ENCODE measurements at places on chromosomes 1 and 21.

- no peak for DNase-seq
These were observed 88.6 kb downstream of the RIPK4 start for GRCh38 chr21:41678016-41678923.

DNA sequence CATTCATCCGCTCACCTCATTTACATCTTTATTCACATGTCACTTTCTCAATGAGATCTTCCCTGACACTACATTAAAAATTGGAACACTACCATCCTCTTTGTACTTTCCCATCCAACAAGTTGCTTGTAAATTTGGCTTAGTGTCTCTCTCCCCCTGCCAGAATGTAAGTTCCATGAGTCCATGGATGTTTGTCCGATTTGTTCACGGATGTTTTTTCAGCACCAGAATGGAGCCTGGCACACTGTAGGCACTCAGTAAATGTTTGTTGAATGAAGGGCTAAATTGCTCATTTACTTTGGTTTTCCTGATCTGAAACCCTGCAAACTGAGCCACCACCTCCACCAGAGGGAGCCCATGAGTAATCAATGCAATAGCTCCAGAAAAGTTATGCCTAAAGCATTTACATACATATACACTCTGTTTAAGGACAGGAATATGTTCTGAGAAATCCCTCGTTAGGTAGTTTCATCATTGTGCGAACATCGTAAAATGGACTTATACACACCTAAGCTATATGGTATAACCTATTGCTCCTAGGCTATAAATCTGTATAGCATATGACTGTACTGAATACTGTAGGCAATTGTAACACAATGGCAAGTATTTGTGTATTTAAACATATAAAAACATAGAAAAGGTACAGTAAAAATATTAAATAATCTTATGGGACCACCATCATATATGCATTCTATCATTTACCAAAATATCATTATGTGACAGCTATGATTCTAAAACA, 2.8 kb upstream of the EYA3 start:
- DNase-seq: peak; percentile 63

GRCh38 chr1:234069760-234070159, 165.3 kb downstream of the SLC35F3 start:
- no peak for DNase-seq

DNA sequence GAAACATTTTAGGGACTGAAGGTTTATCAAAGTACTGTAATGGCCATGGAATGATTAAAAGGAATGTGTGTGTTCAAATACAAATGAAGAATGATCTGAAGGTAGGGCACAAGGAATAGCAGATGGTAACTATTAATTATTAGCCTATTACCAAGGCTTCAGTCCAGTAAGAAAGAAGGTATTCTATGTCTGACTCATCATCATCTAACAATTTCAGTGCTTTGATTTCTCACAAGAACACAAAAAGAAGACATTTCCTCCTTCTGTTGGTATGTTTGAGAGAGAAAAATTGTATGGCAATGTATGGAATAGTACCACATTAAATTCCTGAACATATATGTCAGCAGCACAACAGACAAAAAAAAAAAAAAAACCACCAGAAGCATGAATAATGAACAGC, 57.5 kb downstream of the TYW3 start:
- no peak for DNase-seq

DNA sequence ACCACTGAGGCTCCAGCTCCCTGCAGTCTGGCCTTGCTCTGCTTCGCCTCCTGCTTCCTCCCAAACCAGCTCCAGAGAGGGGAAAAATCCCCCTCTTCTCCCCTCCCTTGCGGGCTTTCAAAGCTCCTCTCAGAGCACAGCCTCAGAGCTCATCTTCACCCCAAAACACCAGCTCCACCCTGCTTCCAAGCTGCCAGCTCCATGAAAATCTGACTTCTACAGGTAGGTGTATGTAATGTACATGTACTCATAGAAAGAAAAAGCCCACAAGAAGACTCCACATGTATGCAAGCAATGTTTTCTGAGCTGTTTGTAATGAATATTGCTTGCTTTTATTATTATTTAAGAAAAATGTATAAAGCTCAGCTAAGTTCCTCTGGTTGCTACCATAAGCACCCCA, 8.4 kb downstream of the SLC41A1 start:
- DNase-seq: no peak

GRCh38 chr1:161225178-161225533, 704 bp upstream of the TOMM40L start:
- DNase-seq: no peak

DNA sequence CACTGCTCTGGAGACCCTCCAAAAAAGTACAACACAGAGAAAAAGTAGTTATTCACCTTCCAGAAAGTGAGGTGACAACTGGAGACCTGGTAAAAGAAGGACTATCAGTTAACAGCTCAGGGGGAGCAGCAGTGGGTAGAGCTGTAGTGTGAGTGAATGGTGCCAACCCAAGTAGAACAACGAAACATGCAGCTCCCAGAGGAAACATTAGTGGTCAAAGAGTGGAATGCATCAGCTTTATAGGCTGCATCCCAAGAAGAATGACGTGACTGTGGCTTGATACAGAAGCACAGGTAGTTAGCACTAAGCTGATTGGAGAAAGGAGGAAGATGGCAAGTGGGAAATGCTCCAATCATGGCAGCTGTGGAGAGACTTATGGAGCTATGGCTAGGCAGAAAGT, 275.7 kb upstream of the CAMK1G start:
- DNase-seq: no peak

DNA sequence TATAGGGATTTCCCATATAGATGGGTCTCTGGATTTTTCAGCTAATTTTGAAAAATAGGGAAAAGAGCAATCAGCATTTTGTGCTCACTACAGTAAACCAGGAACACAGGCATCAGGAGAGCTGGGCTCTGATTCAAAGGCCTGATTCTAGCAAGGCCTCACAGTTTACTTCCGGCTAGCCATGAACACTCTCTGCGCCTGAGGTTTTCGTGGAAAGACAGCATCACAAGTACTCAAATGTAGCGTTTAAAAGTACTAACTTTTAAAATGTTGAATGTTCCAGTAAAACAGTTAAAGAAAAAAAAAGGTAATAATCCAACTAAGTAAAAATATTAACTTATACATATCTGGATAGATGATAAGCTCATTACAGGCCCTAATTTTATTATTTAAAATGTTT, 120.6 kb downstream of the SLC45A1 start:
- no peak for DNase-seq

- peak; percentile 8 for DNase-seq
These were observed 644 bp downstream of the UBE4B start for GRCh38 chr1:10033359-10033845.

GRCh38 chr1:224534731-224535130, 81.4 kb upstream of the CNIH3 start:
- DNase-seq: no peak

- DNase-seq: no peak
These were observed 32.2 kb upstream of the ANGPTL7 start for GRCh38 chr1:11156963-11157362.

- no peak for DNase-seq
These were observed 47.1 kb downstream of the PACC1 start for GRCh38 chr1:212367474-212368072.

DNA sequence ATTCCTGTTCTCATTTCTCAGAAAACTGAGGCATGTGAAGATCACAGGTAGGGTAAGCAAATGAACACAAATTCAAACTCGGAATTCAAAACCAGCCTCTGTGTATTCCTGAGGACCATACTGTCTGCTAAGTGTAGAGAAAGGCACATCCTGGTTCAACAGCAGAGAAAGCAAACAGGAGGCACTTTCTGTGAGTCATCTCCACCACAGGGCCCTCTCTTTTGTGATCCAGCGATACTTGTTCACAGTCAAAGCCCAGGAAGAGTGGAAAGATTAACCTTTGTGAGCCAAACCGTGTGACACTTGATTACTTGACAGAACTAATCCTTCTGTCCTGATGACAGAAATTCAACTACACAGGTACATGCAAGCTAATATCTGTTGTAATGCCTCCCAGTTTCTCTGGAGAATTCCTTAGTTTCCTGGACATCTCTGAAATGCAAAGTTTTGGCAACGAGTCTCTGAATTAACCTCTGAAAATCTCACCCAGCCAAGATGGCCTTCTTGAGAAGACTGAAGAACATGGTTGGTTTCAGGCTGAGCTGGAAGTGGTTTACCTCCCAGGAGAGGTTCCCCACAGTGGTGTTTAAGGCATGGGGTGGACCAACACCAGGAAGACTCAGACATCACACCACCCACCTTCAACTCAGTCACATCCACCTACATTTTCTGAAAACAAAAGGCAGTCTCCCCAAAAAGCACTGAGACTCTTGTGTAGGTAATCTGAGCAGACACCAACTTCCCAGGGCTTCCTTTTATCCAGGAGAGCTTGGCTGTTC, 98.2 kb upstream of the ERG start:
- no peak for DNase-seq

- DNase-seq: no peak
These were observed 816 bp downstream of the HYI start for GRCh38 chr1:43452789-43453441.

- DNase-seq: no peak
These were observed 315.9 kb upstream of the GREM2 start for GRCh38 chr1:240927821-240928220.
